Fibroblast of skin of back (primary cell): ENCODE measurements at places on chromosomes 13 and 19.

- no peak for DNase-seq
Observed at GRCh38 chr13:41130356-41130755, 2.2 kb downstream of the KBTBD6 start.

DNA sequence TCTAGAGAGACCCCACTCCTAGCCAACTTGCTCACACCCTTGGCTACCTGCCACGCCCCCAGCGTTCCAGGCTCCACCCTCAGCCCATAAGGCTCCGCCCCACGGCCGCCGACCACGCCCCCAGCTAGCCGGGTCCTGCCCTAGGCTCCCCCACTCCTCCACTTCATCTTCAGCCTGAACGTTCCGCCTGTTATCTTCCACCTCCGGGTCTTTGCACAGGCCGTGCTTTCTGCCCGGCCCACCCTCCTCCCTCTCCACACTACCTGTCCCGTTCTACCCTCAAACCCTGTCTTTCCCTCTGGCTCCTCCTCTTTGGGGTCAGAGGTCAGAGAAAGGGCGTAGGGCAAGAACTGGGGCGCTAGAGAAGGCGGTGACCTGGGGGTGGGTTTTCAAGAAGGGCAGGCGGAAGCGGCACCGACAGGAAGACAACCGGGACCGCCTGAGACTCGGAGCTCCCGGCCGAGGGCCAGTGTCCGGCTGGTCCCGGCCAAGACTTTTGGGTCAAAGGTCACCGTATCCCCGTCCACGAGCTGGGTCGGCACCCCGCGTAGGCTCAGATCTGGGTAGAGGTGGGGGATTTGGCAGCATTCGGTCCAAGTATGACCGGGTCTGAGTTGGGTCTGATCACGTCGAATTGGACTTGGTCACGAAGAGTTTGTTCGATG, 2.2 kb downstream of the PDE4C start:
- no peak for DNase-seq

DNA sequence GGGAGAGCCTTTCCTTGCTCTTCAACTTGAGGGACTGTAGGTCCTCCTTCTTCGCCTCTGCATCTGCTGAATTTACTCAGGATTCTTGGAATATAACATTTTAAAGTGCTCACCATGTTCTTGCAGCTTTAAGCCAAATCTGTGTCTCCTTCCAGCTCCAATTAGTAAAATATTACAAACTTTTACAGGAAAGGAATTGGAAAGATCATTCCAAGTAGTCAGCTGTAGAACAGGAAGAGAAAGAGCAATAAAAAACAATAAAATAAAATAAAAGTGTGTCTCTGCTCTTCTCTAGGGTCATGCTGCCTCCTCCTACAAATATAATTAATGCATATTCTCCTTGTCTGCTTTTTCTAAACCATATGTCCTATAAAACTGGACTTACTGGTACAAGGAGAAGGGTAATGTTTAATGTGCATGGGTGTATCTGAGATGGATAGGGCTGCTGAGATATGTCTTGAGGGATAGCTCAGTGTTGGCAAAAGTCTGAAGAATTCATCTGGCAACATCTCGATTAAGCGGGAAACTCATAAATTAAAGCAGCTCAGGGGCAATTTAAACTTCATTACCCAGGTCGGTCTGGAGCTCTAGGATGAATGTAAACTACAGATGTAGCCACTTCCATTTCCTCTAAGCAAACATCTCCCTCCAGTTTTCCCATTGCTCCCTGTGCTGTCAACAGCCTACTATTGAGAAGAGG, 25.0 kb downstream of the ENOX1 start:
- DNase-seq, result no peak

DNA sequence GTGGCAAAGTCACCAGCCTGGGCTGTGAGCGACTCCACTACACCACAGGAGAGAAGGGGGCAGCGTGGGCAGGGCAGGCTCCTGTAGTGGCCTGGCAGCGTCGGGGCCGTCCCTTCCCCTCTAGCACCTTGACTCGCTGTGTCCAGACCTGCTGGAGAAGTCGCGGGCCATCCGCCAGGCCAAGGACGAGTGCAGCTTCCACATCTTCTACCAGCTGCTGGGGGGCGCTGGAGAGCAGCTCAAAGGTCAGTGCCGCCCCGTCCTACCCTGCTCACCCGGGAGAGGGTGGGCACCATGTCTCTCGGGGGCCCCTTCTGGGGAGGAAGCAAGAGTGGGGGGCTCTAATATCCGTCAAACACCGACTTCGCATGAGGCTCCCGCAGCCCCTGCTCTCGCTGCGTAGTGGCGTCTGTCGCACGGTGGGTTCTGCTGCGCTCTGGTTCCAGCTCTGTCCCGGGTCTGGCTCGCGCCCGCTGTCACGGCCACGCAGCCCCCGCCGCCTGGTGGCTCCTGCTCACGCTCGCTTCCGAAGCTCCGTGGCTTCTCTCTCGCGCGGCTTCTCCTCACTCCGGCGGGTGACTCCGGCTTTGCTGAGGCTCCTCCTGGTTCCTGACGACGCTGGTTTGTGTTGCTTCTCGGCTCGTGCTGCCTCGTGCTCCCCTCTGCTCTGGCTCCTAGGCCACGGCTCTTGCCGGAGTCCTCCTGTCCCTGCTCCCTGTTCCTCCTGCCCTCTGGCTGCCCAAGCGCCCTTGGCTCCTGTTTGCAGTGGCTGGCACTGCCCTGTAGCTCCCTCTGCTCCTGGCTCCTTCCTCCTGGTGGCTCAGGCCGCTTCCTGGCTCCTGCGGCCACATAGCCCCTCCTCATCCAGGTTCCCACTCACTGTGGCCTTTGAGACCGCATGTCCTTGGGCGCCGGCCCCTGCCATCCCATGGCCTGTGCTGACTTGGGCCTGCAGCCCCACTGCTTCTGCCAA, 27.2 kb downstream of the MYH14 start:
- no peak for DNase-seq

- DNase-seq, result no peak
Observed at GRCh38 chr19:10093295-10094186, 7.4 kb downstream of the SHFL start.

DNA sequence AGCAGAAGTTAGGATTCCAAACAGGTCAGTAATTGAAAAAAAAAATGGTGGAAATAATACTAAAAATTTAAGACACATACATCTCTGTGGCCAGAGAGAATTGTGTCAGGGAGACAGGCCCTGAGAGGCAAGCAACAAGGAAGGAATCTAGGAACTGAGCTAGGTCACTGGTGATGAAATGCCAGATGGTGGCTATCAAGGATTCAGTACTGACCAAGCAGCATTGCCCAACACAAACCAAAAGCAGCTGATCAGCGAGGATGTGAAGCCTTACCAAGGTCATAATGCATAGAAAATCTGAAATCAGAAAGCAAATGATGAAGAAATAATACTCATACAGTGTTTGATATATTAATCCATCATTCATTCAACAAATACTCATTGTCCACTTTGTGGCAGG, 905.0 kb downstream of the GPC5 start:
- no peak for DNase-seq

- no peak for DNase-seq
Observed at GRCh38 chr13:112991609-112992008, 22.6 kb downstream of the MCF2L start.

GRCh38 chr13:36628377-36629056, 45.3 kb upstream of the SERTM1 start:
- DNase-seq, result no peak

DNA sequence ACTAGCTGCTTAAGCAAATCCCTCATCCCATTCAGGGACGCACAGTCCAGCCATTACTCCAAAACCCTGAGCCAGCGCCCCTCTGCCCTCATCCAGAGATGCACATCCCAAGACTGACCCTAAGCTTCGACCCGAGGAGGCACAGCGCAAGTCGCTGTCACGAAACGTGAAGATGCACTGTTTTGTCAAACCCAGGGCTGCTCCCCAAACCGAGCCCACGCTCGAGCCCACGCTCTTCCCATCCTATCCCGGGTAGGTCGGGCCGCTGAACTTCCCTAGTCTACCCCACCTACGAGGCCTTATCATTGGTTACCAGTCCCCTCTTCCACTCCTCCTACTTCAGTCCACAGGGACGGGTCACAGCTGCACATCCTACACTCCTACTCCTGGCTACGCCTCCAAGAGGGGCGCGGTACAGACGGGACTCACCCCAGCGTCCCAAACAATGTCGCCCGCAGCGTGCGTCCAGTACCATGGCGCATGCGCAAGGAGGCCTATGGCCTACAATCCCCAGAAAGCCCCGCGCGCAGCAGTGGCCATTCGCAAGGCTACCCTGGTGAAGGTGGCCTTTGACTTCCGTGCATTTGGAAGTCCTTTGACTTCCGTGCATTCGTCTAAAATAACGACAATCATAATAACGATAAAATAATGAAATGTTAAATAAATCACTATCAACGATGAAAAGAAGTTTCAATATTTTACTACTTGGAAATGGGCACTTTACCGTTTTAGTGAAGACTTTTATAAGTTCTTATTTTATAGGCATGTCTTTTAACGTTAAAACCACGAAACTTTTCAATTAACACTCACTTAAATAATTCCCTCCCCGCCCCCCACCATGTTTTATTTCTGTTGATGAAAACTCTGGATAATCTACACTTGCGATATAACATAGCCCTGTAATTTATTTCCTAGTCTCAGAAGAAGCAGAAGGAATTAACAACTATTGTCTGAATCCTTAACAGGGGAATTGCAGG, at the start of gene ZNF285:
Gene ZNF285, minus strand, starts transcription at position 470 of the 977 bp plus-strand sequence. CDS start 4,395 bp downstream, outside the sequence.
- DNase-seq, result peak; percentile 97

DNA sequence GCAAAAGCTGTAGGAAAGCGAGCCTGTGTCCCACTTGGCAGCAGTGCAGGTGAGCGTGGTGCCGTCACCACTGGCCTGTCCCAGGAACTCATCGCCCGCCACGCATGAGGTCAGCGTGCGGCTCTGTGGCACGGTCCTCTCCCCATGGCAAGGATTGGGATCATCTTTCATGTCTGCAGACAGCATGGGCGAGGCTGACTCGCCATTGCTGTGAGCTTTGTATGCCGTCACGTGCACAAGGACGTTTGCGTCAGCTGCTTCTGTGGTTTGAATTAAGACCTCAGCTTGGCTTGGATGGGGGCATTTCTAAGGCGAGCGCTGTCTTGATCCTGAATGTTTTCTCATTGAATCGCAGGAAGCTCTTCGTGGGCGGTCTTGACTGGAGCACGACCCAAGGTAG, 9.8 kb downstream of the DAZAP1 start:
- DNase-seq, result no peak

DNA sequence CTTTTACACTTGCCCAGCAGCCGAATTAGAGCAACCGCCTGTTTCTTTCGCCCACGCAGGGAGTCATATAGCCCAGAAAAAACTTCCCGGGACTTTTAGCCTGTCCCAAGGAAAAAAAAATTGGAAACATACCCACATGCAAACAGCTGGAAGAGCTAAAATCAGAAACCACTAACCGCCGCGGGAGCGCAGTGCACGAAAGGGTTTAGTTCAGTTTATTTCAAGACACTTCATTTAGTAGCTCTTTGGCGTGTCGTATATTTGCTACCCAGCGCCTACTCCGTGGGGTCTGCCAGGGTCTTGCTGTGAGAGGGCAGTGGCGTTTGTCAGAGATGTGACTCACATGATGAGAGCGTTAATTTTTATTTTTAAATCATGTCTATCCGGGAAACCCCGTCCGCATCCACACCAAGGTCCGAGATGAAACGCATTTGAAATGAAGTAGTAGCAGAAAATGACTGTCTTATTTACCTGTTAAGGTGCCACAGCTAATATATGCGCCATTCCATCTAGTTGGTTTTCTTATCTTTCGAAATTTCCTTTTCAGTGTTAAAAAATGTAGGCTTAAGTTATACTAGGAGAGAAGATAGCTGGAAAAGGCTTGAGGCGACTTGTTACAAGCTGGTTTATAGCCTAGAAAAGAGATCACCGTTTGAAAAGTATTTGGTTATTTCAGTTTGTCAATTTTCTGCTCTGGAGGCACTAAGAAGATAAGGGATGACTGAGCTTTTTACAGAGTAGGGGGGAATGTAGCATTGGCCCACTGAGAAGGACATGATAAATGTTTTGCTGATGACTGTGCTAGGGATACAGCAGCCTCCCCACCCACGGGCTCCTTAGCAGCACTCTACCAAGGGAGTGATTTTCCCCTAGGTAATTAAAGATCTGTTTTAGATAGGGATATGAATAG, 1.7 kb downstream of the KLF5 start:
- peak; percentile 70 for DNase-seq

DNA sequence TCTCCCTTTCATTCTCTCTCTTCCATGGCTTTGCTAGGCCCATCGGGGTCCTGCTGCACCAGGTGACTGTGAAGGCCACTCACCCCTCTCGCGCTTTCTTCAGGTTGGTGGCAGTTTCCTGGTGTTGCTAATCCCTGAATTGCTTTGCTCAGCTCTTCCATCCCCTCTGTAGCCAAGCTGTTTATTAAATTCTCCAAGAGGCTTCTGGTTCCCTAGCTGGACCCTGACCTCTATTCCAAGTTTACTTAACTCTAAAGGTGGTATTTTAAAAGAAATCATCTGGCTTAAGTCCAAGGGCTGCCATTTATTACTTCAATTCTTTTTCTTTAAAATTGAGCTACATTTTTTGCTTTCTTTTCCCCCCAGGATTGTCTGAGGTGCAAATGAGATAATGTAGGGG, 32.7 kb upstream of the MICU2 start:
- no peak for DNase-seq

GRCh38 chr13:98780451-98780850, 28.0 kb upstream of the SLC15A1 start:
- peak; percentile 22 for DNase-seq

DNA sequence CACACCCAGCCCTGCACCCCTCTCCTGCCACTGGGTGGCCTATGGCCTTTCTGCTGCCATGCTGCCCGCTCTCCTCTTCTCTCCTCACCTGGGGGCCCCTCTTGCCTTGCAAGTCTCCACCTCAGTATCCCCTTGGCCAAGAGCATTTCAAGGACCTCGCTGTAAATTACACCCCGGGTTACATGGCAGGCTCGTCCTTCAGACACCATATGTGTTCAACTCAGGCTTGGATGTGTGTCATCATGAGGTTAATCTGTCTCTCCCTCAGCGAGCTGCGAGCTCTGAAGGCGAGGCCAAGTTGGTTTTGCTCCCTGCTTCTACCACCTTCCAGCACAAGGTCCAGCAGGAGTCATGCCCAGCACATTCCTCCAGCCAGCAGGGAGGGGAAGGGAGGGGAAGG, 74.8 kb upstream of the TM9SF2 start:
- DNase-seq, result no peak

DNA sequence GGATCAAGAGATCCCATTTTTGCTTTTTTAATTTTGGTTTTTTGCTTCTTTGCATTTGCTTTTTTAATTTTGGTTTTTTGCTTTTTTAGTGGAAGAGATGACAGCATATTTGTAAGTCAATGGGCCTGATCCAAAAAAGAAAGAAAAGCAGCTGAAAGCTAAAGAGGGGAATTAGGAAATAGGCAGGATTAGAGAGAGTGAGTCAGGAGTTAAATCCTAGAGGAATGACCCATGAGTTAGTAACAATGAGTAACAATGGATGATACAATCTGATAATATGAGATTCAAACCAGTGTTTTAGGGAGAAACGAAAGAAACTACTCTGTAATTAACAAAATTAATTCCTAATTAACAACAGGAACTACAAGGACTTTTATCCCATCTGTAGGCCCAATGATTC, 111.2 kb upstream of the SGCG start:
- DNase-seq, result peak; percentile 81

GRCh38 chr19:34241513-34242337, 12.6 kb upstream of the GARRE1 start:
- DNase-seq, result no peak

DNA sequence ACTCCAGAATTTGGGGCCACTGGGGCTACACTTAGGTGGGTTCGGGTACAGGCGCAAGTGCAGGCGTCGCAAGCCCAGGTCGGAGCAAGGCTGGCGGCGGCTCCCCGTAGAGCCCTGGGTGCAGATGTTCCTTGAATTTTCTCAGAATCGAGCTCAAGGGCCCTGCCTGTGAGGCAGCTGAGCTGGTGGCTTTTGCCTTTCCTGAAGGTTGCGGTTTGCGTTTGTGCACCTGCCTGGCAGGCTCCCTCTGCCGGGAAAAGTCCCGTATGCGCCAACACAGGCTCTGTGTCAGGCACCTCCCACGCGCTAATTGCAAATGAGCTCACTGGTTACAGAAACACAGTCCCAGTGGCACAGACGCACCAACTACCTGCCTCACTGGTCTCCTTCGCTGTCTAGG, 5.9 kb downstream of the DOHH start:
- no peak for DNase-seq
